MM.1S (cell line): ENCODE measurements at places on chromosomes 2 and 18.

DNA sequence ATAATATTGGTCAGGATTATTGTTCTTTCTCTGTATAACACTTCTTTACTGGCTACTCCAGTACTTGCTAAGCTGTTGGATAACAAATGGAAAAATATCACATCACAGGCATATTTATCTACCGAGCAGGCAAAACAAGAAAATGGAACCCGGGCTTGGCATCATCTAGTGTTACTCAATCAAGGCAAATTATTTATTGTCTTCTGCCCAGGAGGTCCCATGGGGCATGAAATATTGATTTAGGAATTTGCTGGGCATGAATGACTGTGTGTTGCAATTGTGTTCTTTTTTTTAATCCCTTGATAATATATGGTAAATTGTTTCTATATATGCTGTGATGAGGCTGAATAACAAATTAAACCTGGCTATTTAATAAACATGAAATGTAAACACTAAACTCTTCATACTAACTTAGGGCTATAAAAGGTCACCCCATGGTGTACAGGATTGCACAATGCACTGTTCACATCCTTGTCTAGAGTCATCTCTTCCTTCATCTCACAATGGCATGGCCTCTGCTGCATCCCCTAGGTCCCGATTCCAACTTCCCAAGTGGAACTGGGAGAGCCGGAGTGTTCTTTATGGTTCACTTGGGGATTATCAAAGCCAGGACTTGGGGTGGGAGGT is 2.2 kb upstream of the PARD3B start:
- DNase-seq = no peak

- no peak for DNase-seq
Measured at GRCh38 chr2:168525716-168526446, 69.8 kb downstream of the CERS6 start.

GRCh38 chr2:25402477-25402876 is 60.8 kb upstream of the DNMT3A start:
- peak; percentile 83 for DNase-seq

- no peak for DNase-seq
Measured at GRCh38 chr2:74436848-74437695, 4.7 kb downstream of the RTKN start.

- DNase-seq = peak; percentile 49
Measured at GRCh38 chr2:74585406-74586185, 31.1 kb downstream of the DOK1 start.

- no peak for DNase-seq
Measured at GRCh38 chr2:200770847-200771246, 40.9 kb upstream of the BZW1 start.

DNA sequence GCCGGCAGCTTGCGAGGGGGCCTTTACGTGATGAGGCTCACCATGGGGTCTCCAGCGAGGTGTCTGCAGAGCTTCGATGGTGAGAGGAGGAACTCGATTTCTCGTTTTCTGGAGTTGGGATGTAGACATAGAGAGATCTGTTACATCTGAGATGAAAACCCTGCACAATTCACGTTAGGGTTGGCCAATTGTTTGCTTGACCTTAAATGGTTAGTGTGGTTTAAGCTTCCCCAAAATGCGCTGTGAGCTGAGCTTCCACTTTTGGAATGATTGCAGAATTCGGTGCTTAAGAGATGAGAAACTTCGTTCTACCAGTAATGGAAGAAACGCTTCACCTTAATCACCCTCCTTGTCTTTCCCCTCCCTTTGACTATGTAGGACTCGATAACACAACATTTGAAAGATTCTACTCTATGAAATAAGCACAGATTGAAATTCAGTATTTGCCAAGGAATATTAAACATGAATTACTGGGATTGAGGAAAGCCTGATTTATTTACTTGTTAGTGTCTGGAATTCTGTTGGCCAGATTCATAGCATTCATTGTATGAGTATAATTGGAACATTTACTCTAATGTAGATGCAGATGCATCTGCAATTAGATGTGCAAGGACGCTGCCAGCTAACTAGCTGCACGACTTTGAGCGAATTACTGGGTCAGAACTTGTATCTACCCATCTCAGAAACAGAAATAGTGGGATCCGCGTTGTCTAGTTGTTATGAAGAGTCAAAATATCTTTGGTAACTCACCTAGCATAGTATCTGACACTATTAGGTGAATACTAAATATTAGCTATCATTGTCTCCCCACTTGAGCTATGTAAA is 1.6 kb upstream of the KLF7 start:
- DNase-seq = no peak

DNA sequence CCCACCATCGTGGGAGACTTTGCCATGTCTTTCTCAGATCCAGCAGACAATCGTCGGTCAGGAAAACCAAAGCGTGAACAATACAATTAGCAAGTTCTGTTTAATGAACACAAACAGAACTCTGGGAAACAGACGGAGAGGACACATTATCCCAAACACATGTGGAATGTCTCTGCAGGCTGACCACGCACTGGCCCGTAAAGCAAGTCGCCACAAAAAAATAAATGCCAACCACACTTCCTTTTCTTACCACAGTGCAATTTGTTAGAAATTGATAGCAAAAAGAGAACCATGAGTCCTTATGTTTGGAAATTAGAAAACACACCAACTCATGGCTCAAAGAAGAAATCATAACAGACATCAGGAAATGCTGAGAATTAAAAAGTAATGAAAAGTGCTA is 210.9 kb downstream of the TWIST2 start:
- DNase-seq = no peak

DNA sequence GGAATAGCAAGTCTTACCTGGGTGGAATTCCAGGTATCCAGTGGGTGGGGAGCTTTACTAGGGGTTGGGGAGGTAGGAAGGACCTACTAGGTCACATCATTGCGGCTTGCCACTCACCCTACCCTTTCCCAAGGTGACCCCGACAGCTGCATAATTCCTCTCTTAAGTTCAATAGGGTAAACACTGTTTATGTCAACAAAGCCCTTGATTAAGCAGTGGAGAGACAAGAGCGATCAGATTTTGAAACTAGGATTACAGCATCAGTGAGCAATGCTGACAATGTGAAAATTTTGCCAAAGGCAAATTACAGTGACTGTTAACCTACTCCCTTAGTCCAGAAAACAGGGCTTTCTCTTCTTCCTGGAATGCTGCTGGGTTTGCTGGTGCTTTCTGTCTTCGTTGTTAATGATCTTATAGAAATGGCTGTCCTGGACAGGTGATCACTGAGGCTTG is 14.5 kb downstream of the SLC19A3 start:
- DNase-seq = no peak

DNA sequence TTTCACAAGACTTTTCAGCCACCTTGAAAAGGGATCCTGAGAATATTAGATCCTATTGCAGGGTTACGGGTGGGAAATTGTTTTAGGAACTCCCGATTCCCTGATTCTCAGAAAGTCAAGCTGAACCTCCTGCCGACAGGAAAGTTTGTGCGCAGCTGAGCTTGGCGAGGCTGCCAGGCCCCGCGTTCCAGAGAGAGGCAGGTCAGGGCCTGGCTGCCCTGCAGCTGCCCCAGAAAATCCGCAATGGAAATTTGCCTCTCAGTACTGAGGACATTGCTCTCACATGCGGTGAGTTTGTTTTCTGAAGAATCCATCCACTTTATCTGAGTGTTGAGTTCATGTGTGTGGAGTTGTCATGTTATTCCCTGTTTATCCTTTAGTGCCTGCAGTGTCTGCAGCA is 144.2 kb downstream of the RTP5 start:
- DNase-seq = no peak

GRCh38 chr2:206084870-206085741 is 868 bp downstream of the INO80D start:
- peak; percentile 28 for DNase-seq

- DNase-seq = no peak
Measured at GRCh38 chr2:61720911-61721310, 132.9 kb downstream of the FAM161A start.

GRCh38 chr2:210626849-210627248 is 70.5 kb downstream of the CPS1 start:
- peak; percentile 25 for DNase-seq

GRCh38 chr2:27152796-27153464 is 4.1 kb downstream of the TCF23 start:
- DNase-seq = peak; percentile 83

DNA sequence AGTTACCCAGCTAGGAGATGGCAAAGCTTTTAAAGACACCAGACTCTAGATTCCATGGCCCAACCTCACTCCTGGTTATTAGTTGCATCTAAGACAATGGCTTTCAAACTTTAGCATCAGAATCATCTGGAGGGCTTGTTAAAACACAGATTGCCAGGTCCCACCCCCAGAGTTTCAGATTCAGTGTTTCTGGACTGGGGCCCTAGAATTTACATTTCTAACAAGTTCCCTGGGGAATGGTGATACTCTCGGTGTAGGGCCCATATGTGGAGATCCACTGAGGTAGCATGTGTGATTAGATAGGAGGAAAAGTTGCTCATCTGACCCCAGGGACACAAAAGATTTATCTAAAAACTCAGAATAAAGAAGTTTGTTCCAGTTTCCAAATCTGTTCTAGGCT is 14.5 kb upstream of the TTR start:
- DNase-seq = no peak

DNA sequence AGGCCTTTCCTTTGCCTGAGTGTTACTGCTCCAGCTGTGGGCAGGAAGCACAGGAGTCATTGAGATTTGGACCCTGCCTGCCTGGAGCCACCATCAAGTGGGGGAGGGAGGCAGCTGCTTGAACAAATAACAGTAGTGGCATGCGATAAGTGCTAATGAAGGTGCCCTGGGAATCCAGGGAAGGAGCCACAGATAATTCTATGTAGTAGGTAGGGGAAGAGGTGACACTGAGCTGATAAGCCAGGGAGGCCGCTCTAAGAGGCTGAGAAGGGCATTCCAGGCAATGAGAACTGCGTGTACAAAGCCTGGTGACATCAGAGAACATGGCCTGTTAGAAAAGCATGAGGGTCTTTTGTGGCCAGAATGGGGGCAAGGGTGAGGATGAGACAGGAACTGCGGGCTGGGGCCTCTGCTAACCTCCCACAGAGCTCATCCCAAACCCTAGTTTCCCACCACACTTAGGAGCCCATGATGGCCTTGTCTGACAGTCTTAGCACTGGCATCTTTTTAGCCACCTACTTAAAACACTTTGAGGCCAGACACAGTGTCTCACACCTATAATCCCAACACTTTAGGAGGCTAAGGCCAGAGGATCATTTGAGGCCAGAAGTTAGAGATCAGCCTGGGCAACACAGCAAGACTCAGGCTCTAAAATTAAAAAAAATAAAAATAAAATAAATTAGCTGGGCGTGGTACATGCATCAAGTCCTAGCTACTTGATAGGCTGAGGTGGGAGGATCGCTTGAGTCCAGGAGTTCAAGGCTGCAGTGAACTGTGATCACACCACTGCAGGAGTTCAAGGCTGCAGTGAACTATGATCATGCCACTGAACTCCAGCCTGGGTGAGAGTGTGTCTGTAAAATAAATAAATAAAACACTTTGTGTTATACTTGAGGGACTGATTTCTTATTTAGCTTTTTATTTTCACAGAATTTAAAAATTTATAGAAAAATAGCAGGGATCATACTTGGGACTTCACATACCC is 58.9 kb downstream of the TET3 start:
- no peak for DNase-seq
